ENCODE measurements at places on chromosomes 5 and 9. TPM values are rescaled to one million over a fixed set of nuclear protein-coding genes. Genes with fewer than 3 reads are reported as not detected.
A peak's percentile ranks its signal among the peaks of the same experiment; 100 is the strongest.

DNA sequence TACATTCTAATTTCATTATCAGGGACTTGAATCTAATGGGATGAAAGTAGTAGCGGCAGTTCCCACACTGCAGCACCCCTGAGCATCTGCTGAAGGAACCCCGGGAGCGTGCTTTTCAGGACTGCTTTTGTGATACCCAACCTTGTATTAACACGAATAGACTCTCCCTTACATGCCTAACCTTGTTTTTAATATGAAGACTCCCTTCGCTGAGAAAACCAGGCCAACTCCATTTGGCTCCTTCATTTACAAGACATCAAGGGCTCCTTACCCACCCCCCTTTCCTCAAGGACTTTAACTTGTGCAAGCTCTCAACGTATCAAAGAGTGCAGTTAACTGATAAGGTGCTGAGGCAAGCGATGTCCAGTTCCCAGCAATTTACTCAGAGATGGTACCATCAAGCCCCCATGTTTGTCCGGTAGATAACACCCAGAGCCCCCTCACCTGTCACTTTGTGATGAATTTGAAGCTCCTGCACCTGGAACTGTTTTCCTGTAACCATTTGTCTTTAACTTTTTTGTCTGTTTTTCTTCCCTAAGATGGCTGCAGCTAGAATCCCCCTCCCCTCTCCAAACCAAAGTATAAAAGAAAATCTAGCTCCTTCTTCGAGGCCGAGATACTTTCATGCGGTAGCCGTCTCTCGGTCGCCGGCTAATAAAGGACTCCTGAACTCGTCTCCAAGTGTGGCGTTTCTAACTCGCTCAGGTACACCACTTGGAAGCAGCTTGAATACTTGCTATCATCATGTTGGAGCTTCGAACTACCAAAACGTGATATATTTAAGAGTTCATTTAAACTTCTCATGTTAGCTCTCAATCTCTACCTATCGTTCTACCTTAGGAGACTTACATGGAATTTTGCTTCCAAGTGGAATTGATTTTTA lies 10.7 kb downstream of the HNRNPH1 start:
- no peak for DNase-seq

DNA sequence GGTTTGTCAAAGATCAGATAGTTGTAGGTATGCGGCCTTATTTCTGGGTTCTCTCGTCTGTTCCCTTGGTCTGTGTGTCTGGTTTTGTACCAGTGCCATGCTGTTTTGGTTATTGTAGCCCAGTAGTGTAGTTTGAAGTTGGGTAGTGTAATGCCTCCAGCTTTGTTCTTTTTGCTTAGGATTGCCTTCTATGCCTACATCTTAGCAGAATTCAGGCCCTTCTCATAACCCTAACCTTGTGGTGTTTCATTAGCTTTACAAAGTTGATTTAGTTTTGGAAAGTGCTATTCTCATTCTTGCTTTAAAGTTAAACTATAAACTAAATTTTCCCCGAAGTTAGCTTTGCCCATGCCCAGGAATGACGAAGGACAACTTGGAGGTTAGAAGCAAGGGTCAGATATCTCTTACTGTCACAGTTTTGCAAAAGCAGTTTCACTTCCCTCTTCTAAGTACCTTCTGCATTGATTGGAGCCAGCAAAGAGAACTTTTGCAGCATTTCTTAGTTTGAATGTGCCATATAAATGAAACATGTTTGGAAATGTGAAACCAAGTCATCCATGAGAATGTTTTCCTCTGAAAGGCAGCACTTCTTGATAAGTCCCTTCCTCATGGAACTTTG lies 274.3 kb upstream of the DMRT1 start:
- no peak for DNase-seq

TCF7 gene
- 2.2 TPM for total RNA-seq

DNA sequence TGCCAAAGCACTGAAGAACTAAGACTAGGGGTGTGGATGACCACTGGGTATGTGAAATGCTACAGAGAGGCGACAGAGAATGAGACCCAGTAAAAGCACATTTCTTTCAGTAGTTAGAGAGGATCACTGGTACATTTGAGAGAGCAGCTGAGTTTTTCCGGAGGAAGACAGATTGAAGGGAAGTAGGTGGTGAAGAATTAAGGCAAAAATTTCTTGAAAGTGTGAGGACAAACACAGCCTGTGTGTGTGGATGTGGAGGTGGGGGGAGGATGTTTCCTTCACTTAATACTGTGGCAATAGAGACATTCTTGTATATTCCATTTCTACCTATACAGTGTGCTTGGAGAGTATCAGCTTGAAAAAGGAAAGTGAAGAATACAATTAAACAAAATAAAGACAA lies 871.2 kb upstream of the DMAC1 start:
- DNase-seq: no peak

DNA sequence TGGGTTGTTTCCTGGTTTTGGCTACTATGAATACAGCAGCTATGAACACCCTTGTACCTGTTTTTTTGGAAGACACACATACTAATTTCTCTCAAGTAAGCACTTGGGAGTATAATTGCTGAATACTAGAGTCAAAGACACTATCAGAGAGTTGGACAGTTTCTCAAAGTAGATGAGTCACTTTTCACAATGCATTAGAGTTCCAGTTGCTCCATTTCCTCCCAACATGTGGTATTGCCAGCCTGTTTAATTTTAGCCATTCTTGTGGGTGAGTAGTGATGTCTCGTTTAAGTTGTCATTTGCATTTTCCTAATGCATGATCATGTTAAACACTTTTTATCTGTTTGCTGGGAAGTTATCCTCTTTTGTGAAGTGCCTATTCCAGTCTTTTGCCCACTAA lies 81.6 kb upstream of the GDNF start:
- no peak for DNase-seq

DEPDC1B gene
- 3.2 TPM for total RNA-seq

GRCh38 chr5:5645198-5645597 lies 222.7 kb downstream of the ICE1 start:
- DNase-seq: no peak

- DNase-seq: no peak
Observed at GRCh38 chr5:57653636-57654290, 171.2 kb upstream of the ACTBL2 start.

DNA sequence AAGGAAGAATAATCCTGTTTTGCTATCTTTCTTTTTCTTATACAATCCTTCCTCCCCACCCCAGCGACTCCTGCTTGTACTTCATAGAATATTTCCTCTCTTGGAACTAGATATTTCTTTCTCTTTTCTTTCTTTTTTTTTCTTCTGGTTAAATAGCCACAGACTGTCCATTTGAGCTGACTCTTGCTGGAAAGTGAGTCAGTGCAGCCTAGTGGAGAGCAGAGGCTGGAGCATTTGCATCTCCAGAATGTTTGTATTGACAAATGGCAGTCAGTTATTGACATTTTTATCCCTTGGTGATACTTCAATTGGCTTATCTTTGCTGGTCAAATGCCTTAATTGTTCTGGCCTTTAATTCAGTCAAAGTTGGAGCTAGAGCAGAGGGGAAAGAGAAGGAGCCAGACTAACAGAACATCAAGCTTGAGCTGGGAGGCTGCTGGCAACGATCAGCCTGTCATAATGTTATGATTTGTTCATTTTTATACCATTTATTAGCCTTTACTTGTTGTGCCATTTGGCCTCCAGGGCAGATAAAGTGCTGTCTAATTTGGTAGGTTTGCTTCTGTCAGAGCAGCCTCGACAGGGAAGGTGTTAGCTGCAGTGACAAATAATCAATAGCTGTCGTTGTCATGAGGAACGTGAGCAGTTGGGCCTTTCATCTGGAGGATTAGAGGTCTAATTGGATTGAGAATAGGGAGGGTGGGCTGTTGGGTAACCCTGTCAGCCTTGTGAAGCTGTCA lies 69.0 kb downstream of the INVS start:
- no peak for DNase-seq

GARIN3 gene
- not detected for total RNA-seq

SLC6A3 gene
- total RNA-seq: not detected

DNA sequence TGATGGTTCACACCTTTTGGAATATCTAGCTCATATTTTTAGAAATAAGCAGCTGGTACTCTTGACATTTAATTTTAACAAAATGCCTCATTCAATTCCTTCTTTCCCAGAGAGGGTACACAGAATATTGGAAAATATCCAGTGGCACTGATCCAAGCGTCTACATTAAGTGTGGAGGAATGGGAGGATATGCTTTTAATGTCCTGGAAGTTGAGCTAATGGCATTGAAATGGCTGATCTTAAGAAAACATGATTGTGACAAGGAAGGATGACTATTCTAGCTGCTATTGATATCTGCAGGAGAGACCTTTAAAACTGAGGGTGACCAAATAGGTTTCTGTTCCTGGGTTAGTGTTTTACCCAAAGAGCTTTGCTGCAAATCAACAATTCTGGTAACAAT lies 30.0 kb downstream of the ZNF366 start:
- DNase-seq: no peak

- DNase-seq: no peak
Observed at GRCh38 chr5:154430961-154431630, 14.7 kb upstream of the SAP30L start.

DNA sequence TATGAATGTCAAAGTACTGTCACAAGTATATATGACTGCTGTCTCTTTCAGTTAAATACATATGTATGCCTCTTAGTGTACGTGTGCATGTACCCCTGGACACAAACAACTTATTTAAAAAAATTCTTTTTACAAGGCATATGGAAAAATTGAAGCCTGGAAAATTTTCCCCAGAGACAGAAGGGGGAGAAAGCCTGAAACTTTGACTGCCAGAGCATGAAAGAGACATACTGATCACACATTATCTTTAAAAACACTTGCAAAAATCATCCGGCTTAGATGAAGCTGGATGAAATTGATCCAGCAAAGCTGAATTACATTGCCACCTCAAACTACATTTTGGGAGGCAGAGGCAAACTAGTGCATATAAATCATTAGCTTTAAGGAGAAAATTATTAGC lies 88.0 kb upstream of the NFIB start:
- no peak for DNase-seq

STC2 gene
- total RNA-seq: 8.1 TPM

ZCCHC10 gene
- total RNA-seq: 20.3 TPM

DNA sequence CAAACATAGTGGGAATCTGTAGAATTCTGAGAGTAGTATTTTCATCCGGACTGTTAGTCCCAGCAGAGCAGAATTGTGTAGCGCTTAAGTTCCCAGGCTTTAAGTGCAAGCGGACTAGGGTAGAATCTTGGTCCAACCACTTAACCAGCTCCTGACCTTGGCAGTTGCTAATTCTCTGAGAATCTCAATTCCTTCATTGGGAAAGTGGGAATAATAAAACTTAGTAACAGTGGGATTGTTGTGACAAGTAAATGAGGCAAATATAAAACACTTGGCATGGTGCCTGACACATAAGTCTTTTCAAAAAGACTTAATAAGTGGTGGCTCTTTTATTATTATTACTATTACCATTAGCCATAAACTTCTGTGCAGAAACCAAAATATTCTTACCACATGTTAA lies 8.4 kb upstream of the SLC1A3 start:
- no peak for DNase-seq

DNA sequence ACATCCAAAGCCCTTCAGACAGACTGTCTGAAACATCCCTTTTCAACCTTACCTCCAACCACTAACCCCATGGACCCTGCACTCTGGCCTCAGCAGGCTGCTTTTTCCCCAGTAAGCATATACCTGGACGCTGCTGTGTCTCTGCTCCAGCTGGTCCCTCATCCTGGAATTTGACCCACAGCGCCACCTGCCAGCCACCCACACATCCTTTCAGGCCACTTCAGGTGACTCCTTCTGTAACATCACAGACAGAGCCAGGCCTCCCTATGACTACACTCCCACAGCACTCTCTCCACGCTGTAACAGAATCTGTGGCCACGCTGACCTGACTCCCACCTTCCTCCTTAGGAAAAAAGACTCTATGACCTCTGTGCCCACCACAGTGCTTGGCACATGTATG lies 3.4 kb downstream of the MGAT1 start:
- peak; percentile 72 for DNase-seq

DNA sequence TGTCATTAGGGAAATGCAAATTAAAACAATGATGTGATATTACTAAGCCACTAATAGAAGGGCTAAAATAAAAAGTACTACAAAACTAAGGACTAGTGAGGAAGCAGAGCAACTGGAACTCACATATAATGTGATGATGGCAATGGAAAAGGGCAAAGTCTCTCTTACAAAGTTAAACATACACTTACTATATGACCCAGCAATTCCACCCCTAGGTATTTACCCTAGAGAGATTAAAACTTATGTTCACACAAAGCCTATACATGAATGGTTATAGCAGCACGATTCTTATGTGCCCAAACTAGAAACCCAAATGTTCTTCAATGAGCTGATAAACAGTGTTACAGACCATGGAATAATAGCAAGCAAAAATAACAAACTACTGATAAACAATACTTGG lies 643.7 kb downstream of the TLE1 start:
- no peak for DNase-seq

GRCh38 chr9:97617939-97618416 lies 15.2 kb downstream of the TSTD2 start:
- no peak for DNase-seq

DNA sequence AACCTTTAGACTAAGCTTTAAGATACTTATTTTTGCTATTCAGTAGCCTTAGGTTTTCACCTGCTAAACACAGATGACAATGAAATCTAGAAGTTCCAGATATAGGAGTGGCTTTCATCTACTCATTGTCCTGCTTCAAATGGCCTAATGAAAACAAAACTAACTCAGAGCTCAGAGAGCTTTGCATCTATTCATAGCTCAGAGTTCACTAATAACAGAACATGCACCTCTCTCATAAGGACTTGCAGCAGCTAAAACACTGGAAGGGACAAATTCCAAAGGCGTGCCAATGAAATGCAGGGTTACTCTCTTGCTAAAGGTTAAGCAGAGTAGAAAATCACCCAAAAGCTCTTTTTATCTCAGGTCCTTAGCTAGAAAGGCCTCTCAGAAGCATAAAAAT lies 29.0 kb downstream of the SLC31A2 start:
- no peak for DNase-seq

DNA sequence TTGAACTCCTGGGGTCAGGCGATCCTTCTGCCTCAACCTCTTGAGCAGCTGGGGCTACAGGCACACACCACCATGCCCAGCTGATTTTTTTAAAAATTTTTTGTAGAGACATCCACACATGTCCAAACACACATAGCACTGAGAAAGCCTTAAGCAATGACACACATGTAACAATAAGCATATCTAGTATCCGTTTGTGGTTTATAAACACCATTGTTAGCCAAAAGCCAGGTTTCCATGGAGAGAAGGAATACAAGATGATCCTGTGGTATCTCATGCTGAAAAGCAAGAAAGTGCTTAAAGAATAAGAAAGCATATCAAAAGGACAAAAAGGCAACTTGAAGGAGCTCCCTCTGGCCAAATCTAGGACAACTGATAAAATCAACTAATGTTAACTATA lies 29.7 kb upstream of the SLC1A3 start:
- DNase-seq: no peak

DNA sequence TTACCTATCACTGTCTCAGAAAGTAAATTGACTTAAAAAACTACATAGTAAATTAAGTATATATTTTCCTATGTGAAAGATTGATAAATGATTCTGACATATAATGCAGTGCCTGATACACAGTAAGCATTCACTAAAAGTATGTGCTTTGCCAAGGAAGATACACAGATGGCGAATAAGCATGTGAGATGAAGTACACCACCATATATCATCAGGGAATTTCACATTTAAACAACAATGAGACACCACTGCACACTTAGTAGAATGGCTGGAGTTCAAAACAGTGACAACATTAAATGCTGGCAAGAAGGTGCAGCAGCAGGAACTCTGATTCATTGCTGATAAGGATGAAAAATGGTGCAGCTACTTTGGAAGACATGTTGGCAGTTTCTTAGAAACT lies 1118.8 kb downstream of the DTWD2 start:
- no peak for DNase-seq

- DNase-seq: no peak
Observed at GRCh38 chr5:11903121-11903613, 1.1 kb downstream of the CTNND2 start.

WNK2 gene
- 139 TPM for total RNA-seq

GRCh38 chr9:110832926-110833325 lies 164.3 kb downstream of the MUSK start:
- DNase-seq: no peak
